ENCODE measurements at places on chromosomes 13 and 19. TPM values are rescaled to one million over a fixed set of nuclear protein-coding genes. Genes with fewer than 3 reads are reported as not detected.

The KLK13 gene
- not detected for total RNA-seq

The SERTM1 gene
- total RNA-seq, result not detected

The CABP5 gene
- total RNA-seq, result not detected

- no peak overlapping the region for H3K4me3 ChIP-seq
- H3K4me1 ChIP-seq, result no peaks in the 10 kb centered on the region
- H3K27me3 ChIP-seq, result no peaks in the 10 kb centered on the region
- no peaks in the 10 kb centered on the region for H3K36me3 ChIP-seq
- no peak for DNase-seq
- H3K27ac ChIP-seq, result no peak overlapping the region
Observed at GRCh38 chr13:63983366-63983765, 2567.7 kb upstream of the PCDH20 start.

The TMEM59L gene
- not detected for total RNA-seq
